ENCODE measurements at places on chromosomes 16 and 17. TPM values are rescaled to one million over a fixed set of nuclear protein-coding genes. Genes with fewer than 3 reads are reported as not detected.

- no peak overlapping the region for H3K27ac ChIP-seq
- H3K4me3 ChIP-seq: no peak overlapping the region
- H3K27me3 ChIP-seq: peaks cover 10% of the 10 kb centered on the region
- no peaks in the 10 kb centered on the region for H3K36me3 ChIP-seq
- H3K4me1 ChIP-seq: peaks cover 22% of the 10 kb centered on the region
Measured at GRCh38 chr17:1110862-1111598, 68.8 kb downstream of the ABR start.

DNA sequence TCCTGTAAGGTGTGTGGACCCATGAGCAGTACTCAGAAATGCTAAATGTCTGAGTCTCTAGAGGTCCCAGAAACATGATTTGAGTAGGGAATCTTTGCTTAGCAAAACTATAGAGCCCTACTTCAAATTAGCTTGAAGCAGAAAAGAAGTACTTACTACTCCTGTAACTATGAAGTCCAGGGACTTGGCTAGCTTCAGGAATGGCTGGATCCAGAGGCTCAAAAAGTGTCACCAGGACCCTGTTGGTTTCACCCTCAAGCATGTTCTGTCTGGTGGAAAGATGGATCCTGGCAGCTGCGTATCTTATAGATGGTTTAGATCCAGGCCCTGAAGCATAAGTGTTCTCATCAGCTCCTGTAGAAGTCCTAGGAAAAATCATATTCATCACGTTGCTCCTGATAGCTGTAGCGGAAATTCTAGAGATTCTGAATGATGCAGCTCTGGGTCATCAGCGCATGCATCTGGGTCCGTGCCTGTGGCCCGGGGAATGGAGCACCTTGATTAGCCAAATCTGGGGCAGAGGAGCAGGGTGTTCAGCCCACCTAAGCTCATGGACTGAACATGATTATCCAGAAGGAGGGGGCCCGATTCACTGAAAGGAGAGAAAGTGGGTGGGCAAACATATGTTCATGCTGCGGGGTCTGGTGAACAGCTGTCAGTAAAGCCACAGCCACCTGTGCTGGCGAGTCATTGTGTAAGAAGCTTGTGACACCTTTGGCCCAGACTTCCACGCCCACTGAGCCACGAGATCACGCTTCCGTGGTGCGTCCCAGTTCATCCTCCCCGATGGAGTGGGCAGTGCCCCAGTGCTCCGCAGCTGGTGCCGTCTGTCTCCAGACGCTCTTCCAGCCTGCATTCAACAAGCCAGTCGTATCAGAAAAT, 260.6 kb downstream of the CPPED1 start:
- no peaks in the 10 kb centered on the region for H3K36me3 ChIP-seq
- peaks cover 23% of the 10 kb centered on the region for H3K4me1 ChIP-seq
- DNase-seq: no peak
- H3K4me3 ChIP-seq: no peak overlapping the region

The ASPA gene
- total RNA-seq: not detected

DNA sequence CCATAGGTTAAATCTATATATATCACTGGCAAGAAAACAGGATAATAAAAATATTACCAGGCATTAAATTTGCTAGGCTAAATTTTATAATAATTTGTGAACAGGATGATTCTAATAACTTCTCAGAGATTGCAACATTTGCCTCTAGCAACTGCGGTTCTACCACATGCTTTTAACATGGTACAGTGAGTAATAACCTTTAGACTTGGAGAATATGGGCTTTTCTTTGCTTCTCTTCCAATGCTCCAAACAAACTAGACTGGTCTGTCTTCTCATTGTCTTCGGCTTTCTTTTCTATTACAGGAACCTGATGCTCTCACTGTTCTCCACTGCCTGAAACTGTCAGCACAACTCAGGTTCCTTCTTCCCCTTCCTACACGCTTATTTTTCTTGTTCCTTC, 80.6 kb downstream of the CA4 start:
- no peak for DNase-seq
- H3K36me3 ChIP-seq: peaks cover 6% of the 10 kb centered on the region
- H3K27me3 ChIP-seq: peaks cover 2% of the 10 kb centered on the region
- H3K4me1 ChIP-seq: no peaks in the 10 kb centered on the region
- no peak overlapping the region for H3K4me3 ChIP-seq

- no peak overlapping the region for H3K27ac ChIP-seq
- H3K36me3 ChIP-seq: no peaks in the 10 kb centered on the region
- H3K4me3 ChIP-seq: no peak overlapping the region
- no peaks in the 10 kb centered on the region for H3K4me1 ChIP-seq
- H3K27me3 ChIP-seq: no peaks in the 10 kb centered on the region
Measured at GRCh38 chr17:37259030-37259735, 116.6 kb upstream of the C17orf78 start.

- H3K36me3 ChIP-seq: no peaks in the 10 kb centered on the region
- H3K4me3 ChIP-seq: no peak overlapping the region
- DNase-seq: peak; percentile 36
- peak overlapping the region; percentile 76 for H3K27ac ChIP-seq
Measured at GRCh38 chr17:67891481-67892119, 66.3 kb downstream of the BPTF start.

GRCh38 chr17:11557727-11558452, 40.4 kb upstream of the DNAH9 start:
- no peak for DNase-seq
- H3K36me3 ChIP-seq: peaks cover 9% of the 10 kb centered on the region
- no peak overlapping the region for H3K27ac ChIP-seq
- H3K4me1 ChIP-seq: no peaks in the 10 kb centered on the region

DNA sequence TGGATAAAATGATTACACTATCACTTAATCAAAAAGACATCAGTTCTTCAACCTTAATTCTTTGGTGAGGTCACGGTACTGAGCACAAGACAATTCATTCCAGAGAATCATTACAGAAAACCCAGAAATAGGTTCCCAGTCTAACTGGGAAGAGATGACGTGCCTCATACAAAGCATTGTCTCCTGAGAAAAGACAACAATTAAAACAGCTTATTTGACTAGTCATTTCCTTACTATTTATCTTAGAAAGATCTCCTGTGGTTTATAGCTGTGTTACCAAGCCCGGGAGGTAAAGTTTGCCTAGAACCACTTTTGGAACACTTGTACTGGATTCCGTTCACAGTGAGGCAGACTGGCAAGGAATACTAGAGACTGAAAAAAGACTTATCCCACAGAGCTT, 5.1 kb downstream of the PHF12 start:
- H3K27me3 ChIP-seq: peaks cover 11% of the 10 kb centered on the region
- peak overlapping the region; percentile 75 for H3K4me3 ChIP-seq
- H3K4me1 ChIP-seq: peaks cover 25% of the 10 kb centered on the region

The ANKFN1 gene
- 0.96 TPM for total RNA-seq

GRCh38 chr17:17822189-17822588, 14.6 kb downstream of the SREBF1 start:
- peaks cover 15% of the 10 kb centered on the region for H3K27me3 ChIP-seq
- H3K4me1 ChIP-seq: peaks cover 47% of the 10 kb centered on the region
- H3K36me3 ChIP-seq: no peaks in the 10 kb centered on the region
- peak overlapping the region; percentile 88 for H3K4me3 ChIP-seq
- H3K27ac ChIP-seq: no peak overlapping the region
- no peak for DNase-seq

The CDH15 gene
- total RNA-seq: 12.6 TPM

DNA sequence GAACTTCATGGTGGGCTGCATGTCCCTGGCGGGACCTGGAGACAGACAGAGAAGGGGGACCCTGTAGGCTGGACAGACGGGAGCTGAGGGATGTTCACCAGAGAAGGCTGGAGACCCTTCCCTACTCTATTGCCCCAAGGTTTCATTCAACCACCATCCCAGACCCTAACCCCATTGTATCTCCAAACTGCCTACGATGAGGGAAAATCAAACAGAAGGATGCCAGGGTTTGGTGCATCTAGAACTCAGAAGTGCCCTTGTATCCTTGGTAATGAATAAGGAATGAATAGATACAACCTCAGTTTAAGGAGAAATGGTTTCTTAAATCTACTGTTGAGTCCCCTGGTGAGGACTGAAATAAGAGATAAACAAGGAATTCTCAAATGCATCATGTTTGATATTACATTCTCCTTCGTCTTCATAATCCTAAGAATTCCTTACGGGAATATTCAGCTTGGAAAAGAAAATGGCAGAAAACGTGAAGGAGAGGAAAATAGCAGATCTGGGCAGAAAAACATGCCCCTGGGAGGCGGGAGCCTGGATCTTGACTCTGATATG, 16.4 kb downstream of the TNS4 start:
- H3K4me1 ChIP-seq: no peaks in the 10 kb centered on the region
- H3K4me3 ChIP-seq: no peak overlapping the region
- no peaks in the 10 kb centered on the region for H3K36me3 ChIP-seq
- H3K27ac ChIP-seq: no peak overlapping the region

- no peak overlapping the region for H3K27ac ChIP-seq
- peaks cover 13% of the 10 kb centered on the region for H3K27me3 ChIP-seq
- peaks cover 7% of the 10 kb centered on the region for H3K4me1 ChIP-seq
- no peak for DNase-seq
Measured at GRCh38 chr16:49767414-49767813, 88.5 kb downstream of the ZNF423 start.

DNA sequence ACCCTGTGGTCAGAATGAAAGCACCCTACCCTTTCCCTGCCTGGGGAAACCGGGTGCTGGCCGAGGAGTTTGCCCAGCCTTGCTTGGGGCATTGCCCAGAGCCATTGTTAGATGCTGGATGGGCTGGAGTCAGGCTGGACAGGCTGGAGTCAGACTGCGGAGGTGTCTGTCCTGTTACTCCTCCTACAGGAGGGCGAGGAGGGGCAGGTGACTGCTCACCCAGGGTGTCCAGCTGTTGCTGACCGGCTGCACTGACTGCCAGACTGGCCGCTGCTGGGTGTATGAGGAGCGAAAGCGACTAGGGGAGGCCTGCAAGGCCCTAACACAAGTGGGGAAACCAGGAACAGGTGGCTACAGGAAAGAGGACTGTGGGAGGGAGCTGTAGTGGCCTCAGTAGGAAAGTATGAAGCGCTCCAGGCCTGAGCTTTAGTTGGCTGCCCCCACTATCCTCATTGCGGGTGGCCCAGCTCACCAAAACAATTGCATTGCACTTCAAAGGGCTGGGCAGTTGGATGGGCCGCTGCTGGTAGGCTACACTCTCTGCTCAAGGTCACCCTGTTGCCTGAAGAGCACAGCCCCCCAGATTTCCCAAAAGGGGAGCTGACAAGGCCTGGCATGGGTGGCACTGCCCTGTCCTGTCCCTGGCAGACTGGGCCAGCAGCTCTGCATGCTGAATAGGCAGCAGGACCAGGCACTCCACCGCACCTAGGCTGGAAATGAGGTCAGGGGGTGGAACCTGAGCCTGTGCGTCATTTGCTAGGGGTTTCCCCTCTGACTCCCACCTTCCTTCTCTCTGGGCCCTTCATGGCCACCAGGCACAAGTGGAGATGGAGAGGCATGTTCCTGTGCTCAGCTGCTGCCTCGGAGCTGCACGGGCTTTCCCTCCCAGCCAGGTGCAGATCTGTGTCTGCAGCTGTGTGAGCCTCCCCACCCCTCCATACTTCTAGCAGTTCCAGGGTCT, 18.4 kb downstream of the LDHD start:
- peaks cover 5% of the 10 kb centered on the region for H3K27me3 ChIP-seq
- no peak overlapping the region for H3K4me3 ChIP-seq
- no peak overlapping the region for H3K27ac ChIP-seq
- peaks cover 20% of the 10 kb centered on the region for H3K4me1 ChIP-seq
- DNase-seq: no peak

- no peaks in the 10 kb centered on the region for H3K36me3 ChIP-seq
- H3K4me3 ChIP-seq: no peak overlapping the region
- H3K27ac ChIP-seq: no peak overlapping the region
- no peaks in the 10 kb centered on the region for H3K4me1 ChIP-seq
Measured at GRCh38 chr16:21982108-21982507, 18.8 kb downstream of the PDZD9 start.

The TEX14 gene
- 0.20 TPM for total RNA-seq

- no peaks in the 10 kb centered on the region for H3K27me3 ChIP-seq
- no peaks in the 10 kb centered on the region for H3K4me1 ChIP-seq
- DNase-seq: no peak
- no peak overlapping the region for H3K27ac ChIP-seq
Measured at GRCh38 chr16:13970708-13971422, 50.9 kb downstream of the ERCC4 start.

- H3K4me3 ChIP-seq: no peak overlapping the region
- H3K4me1 ChIP-seq: no peaks in the 10 kb centered on the region
- H3K27me3 ChIP-seq: peaks cover 7% of the 10 kb centered on the region
Measured at GRCh38 chr17:17325816-17326215, 22.6 kb downstream of the NT5M start.

GRCh38 chr16:68230176-68230571, 5.8 kb downstream of the ESRP2 start:
- H3K4me3 ChIP-seq: no peak overlapping the region
- H3K36me3 ChIP-seq: no peaks in the 10 kb centered on the region
- DNase-seq: no peak
- H3K27ac ChIP-seq: no peak overlapping the region
